ENCODE measurements at places on chromosomes 6 and 20.

GRCh38 chr20:4045741-4046140 is 30.4 kb upstream of the RNF24 start:
- DNase-seq: no peak

DNA sequence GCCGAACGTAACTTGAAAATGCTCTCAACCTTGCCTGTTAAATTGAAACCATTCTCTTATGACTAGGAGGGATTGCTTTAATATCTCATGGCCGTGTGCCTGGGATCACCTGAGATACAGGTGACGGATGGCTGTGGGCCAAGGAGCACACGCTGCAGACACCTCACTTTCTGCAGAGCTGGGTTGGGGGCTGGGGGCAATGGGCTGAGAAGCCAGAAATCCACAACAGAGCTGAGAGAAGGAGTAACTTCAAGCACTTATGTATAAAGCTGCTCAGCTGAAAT is 170.9 kb downstream of the DTNBP1 start:
- no peak for DNase-seq

DNA sequence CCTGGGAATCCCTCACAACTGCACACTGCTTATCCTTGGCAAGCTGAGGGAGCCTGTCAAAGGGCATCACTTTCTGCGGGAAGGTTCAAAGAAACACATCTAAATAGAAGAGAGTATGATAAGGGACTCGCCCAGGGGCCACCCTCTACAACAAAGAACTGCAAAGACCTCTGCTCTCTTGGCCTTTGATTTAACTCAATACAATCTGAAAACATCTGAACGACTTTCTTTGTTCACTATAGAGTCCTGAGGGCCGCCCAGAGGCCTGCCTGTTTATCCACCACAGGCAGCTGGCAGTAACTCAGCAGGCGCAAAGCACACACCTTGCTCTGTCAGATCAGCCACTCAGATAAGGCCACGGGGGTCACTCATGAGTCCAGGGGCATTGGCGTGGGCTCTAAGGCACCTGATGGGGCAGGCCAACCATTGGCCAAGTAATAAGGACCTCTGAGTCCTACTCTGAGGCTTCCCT is 139.3 kb downstream of the UNC5CL start:
- no peak for DNase-seq

DNA sequence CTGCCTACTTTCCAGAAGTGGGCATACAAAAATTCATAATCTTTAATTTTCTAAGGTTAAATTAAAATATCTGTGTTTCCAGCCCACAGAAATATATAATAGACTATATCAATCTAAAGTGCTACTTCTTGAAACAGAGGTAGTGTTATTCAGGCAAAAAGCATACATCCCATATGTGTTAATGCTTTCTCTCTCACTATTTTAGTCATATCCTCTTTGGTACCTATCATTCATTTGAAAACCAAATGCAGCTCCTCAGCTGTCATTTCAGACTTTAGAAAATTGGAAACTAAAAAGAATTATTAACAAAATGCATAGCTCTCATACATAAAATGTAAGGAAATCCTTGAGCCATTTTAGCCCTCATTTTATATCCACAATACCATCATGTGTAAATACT is 925 bp downstream of the FHL5 start:
- no peak for DNase-seq

DNA sequence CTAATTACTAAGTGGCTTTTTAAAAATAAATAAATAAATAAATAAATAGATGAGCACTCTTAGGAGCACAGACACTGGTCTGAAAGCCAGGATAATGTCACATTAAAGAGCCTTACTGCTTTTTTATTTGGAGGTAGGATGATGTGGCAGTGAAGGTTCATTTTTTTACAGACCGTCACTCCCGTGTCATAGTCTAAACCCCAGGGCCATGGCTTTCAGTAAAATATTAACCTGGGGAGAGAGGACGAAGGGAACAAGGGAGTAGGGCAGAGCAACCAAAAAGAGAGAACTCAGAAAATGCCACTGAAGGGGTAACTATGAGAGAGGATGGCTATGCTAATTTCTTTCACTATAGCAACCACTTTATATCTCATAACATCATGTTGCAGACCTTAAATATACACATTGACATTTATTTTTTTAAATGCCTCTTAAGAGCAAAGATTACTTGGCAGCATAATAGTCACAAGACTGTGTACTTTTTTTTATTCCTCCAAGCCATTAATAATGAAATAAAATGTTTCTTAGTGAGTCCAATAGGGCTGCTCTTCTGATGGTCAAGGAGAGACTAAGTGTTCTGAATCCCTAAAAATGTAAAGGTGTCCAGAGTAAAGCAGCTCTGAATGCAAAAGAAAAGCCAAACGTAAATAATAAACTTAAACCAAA is 100.9 kb upstream of the SIM1 start:
- no peak for DNase-seq

- no peak for DNase-seq
These were observed 18.5 kb upstream of the PACSIN1 start for GRCh38 chr6:34447386-34447785.

- DNase-seq: no peak
These were observed 753.9 kb downstream of the COL12A1 start for GRCh38 chr6:74451953-74452352.

GRCh38 chr6:123316733-123317323 is 319.9 kb downstream of the TRDN start:
- no peak for DNase-seq

GRCh38 chr6:2171728-2172127 is 73.7 kb downstream of the GMDS start:
- DNase-seq: no peak

GRCh38 chr20:38728911-38729642 is 4.8 kb downstream of the SLC32A1 start:
- no peak for DNase-seq

- DNase-seq: no peak
These were observed 12.7 kb downstream of the SPDEF start for GRCh38 chr6:34543421-34543820.

- no peak for DNase-seq
These were observed 23.3 kb downstream of the HSF2 start for GRCh38 chr6:122422614-122423267.

- DNase-seq: no peak
These were observed 176.3 kb upstream of the CDYL start for GRCh38 chr6:4599924-4600323.

- DNase-seq: no peak
These were observed 163.1 kb downstream of the ISM1 start for GRCh38 chr20:13384132-13384531.

DNA sequence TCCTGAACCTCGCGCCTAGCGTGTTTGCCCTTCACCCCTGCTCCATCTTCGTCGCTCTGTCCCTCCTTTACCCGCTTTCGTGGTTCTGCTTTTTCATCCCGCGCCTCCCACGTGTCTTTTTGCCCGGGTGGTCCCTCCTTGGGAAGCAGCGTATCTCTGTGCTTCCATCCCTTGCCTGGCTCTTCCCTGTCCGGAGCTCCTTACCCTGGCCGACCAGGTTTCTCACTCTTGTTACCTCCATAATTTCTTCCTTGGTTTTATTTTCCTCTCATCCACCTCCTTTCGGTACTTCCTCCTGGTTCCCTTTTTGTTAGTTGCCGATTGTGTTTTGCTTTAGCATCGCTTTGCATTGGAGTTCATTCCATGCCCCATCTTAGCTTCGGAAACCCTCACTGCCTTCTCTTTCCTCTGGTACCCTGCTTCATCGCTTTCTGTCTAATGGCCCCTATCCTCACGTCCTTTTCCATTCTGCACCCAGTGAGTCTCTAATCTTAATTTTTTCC is 735 bp downstream of the FAM135A start:
- DNase-seq: no peak

DNA sequence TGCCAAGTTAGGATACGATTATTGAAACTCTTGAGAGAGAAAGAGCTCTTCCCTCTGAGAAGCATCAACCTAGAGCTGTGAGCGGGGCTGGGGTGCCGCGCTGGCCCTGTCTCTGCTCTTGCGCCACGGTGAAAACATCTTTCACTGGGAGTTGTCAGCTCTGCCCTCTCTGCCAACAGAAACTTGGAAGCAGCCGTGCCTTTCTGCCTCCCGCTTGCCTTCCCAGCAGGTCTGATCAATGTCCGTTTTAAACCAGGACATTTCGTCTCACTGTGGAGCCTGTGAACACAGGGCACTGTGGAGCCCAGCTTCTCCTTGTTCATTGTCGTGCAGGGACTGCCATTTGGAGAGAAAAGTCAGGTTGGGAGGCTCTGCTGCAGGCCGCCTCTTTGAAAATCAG is 249.2 kb upstream of the PMEPA1 start:
- DNase-seq: no peak

- no peak for DNase-seq
These were observed 42.6 kb downstream of the UQCC2 start for GRCh38 chr6:33668914-33669313.

DNA sequence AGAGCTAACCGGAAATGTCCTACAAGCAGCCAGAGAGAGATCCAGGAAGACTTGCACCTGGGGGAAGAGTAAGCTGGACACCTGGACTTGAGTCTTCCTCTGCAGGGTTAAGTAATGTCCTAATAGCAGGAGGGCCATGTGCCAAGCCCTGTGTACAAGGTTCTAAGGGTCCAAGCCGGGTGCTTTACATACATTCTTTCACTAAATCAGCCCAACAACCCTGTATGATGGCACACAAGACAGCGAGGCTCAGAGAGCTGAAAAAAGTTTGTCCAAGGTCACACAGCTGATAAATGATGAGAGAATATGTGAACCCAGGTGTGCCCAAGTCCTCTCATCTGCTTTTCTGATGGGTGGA is 215.1 kb upstream of the CDYL start:
- no peak for DNase-seq

GRCh38 chr20:1706079-1706478 is 48.5 kb upstream of the SIRPG start:
- DNase-seq: no peak

- DNase-seq: no peak
These were observed 12.6 kb downstream of the CPNE5 start for GRCh38 chr6:36826520-36827227.

DNA sequence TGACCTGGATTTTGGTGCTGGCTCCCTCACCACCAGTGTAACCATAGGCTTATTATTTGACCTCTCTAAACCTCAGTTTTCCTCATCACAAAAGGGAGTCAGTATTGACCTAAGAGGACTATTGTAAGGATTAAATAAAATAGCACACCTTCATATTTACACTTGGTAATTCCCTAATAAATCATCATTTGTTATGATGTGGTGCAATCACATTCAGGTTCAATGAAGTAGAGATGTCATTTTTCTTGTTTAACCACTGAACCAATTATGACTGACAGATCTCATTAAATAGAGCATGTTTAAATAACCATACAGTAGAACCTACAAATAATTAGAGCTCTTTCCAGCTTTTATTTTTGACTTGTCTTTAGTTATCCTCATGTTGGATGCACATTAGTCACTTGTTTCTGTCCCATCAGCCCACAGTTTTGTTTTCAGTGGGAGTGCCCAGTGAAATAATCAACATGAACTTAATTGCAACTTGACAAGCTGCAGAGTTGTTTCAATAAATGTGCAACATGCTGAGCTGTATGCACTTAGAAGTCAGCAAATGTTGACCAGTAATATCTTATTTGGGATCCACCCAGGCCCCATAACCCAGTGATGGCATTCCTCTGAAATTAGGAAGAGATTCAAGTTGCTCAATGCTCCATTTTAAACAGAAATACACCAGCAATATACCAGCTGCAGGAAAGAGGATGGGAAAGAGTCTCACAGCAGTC is 451.7 kb upstream of the MARCKS start:
- DNase-seq: no peak

DNA sequence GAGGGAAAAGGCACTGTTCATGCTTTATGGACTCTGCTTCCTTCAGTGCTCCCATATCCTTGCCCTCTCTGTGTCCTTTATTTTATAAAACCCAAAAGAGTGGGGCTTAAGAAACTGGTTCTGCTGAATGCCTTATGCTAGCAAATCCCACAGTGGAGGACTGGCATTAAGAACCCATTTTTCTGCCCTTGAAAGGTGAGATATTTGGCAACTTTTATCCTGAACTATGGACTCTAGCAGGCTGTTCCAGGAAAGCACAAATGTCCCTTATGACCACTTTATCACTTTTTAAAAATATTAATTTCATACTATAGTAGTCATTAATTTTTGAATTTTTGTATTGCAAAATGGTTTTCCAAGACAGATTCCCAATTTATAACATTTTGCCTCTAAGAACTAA is 93.3 kb downstream of the ADAT2 start:
- DNase-seq: no peak

DNA sequence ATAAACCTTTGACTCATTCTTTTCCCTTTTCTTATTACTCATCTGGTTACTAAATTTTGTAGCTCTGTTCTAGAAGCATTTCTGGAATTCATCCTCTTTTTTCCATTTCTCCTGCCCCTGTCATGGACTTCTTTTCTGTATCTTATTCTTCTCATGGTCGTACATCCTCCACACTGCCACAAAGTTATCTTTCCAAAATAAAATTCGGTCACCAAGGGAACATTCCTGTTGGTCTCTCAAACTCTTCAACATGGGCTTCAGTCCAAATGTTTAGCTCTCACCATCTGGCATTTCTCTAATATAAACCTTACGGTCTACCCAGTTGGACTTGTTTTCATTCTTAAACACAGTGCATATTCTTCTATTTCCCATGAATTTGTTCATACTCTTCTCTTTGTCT is 428.8 kb upstream of the ID4 start:
- no peak for DNase-seq

- no peak for DNase-seq
These were observed 43.7 kb downstream of the TRIM38 start for GRCh38 chr6:26006086-26006939.

GRCh38 chr6:155709262-155709661 is 253.6 kb upstream of the NOX3 start:
- DNase-seq: no peak

GRCh38 chr6:35016502-35017321 is 124.4 kb downstream of the TCP11 start:
- DNase-seq: no peak

- DNase-seq: no peak
These were observed 4.0 kb downstream of the GJA1 start for GRCh38 chr6:121439475-121439874.

GRCh38 chr20:50221501-50222308 is 31.1 kb downstream of the CEBPB start:
- DNase-seq: no peak

- DNase-seq: no peak
These were observed 37.0 kb downstream of the FOXF2 start for GRCh38 chr6:1426416-1426815.

DNA sequence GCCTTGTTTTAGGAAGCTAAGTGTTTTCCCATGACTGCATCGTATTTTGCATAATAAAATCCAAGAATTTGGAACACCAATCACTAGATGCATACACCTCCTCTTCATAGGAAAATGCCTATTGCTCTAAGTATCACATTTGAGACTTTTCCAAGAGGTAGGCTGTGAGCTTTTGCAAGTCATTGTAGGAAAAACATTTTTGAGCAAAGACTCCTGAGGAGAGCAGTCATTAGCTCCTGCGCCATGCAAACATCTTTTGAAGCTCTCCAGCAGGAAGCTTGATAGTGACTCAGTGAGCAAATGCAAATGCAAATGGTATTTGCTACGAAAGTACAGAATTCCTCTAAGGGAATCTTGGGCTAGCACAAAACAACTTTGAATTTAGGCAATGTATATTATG is 750.4 kb downstream of the QKI start:
- DNase-seq: no peak

- no peak for DNase-seq
These were observed 166.1 kb downstream of the TMEM242 start for GRCh38 chr6:157157258-157157657.
